Suppressor macrophage treated with lipopolysaccharide for 4 hours (primary cell): ENCODE measurements at places on chromosomes 1 and 21.

- no peak for DNase-seq
These were observed 3.5 kb upstream of the MKNK1 start for GRCh38 chr1:46607345-46608130.

DNA sequence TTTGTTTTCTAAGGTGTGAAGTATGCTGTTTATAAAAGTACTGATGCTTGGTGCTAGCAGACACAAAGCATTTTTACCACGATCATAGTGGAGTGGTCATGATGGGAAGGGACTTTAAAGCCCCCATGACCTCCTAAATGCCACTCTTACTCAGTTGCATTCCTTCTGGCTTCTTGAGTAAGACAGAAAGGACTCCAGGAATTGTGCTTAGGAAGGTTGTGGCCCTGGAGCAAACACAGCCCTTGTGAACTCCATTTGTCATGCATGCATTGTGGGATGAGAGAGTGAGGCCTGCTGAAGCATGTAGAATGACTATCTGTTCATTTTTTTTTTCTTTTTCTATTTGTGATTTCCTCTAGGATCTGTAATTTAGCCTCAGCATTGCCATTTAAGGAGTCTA lies 34.2 kb downstream of the AK5 start:
- no peak for DNase-seq

GRCh38 chr1:153944005-153944826 lies 2.3 kb downstream of the DENND4B start:
- peak; percentile 85 for DNase-seq

DNA sequence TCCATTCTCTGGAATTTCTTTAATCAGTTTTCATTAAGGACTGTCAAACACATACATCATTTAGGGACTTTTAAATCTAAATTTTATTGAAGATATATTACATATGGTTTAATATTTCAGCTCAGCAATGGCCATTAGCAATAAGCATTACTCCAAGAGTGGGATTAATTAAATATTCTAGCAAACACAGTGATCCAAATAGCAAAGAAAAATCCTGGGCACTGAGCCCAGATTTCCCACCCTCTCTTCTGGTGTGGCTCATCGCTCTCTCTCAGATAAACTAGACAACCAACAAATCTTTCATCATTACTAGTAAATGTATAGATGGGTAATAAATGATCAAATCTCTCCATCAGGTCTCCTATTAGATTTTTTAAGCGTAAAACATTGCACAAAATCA lies 53.5 kb upstream of the FOXD3 start:
- no peak for DNase-seq

DNA sequence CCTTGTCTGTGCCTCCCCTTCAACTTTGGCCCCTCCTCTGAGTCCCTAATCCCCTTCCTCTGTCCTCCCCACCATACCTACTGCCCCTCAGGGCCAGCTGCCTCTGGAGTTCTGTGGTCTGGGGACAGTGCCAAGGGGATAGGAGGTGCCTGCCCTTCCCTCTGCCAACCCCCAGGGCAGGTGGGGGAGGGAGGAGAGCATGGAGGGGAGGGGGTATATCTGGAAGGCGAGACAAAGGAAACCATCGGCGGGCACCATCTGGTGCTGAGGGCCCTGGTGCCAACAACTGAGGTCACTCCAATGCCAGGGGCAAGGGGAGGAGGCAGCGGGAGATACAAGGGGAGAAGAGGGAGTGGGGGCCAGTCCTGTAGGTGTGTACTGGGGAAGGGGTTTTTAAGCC lies 9.6 kb downstream of the RAB25 start:
- no peak for DNase-seq

GRCh38 chr1:159054427-159054826 lies 22.1 kb downstream of the AIM2 start:
- no peak for DNase-seq

DNA sequence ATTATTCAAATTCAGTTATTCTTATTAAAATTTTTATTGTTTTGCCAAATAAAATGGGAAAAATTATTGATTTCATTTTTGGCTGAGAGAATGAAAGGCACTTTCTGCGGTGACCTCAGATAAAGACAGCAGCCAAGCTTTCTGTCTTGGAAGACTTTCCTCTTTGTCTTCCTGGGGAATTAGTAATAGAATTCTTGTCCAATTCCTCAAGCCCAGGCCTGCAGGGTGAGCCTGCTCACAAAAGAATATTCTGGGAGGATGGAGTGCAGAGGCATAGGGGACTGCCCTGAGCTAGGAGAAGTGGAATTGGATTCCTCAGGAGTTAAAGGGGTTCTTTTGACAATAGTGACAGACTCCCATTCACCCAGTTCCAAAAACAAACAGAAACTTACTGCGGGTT lies 614.5 kb upstream of the ADGRL2 start:
- DNase-seq: no peak
